ENCODE measurements at places on chromosomes 3 and 15.
A peak's percentile ranks its signal among the peaks of the same experiment; 100 is the strongest.

DNA sequence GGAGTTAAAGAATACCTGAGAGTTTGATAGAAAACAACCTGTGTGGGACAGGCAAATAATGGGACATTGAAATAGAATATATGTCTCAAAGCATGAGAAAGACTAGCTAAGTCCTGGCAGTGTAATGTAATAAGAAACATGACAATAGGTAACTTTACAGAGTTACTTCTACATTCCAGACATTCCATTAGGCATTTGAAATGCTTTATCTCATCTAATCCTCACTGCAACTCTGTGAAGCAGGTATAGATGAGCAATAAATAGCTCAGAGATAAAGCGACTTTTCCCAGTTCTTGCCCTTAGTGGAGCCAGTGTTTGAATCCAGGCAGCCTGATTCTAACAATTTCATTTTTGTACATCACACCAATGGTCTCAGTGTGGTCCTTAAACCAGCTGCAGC, 76.8 kb downstream of the CPNE4 start:
- DNase-seq = no peak

- no peak for DNase-seq
These were observed 7.2 kb downstream of the MESP2 start for GRCh38 chr15:89783111-89783860.

DNA sequence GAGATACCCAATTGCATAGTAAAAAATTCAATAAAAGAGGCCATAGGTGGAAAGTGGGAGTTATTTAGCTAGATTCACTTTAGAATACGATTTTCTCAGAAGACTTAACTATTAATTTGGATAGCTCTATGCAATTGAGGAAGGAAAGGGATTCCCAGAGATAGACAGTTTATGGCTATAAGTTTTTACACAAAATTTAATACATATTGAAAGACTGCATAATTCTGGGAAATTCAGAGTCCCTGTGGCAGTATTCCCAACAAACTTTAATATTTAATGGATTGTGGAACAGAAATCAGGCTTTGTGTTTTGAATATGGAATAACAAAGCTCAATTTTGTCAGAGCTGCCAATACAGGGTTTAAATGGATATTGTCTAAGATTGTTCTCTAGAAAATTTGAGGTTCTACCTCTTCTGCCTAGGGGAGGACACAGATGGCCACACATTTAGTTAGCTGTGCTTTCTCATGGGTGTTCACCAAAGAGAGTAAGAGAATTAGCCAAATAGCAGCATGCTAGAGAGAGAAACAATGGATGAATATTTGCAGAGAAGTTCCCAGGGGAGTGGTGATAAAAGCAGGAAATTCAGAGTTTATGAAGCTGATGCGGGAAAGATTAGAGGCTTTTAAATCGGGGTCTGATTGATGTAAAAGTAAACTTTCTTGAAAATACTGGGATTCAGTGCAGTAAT, 8.5 kb downstream of the ISL2 start:
- DNase-seq = no peak

- no peak for DNase-seq
These were observed 17.5 kb downstream of the SENP7 start for GRCh38 chr3:101495552-101495951.

- DNase-seq = peak; percentile 68
These were observed at the start of gene SEMA6D for GRCh38 chr15:47717036-47717612. SEMA6D (plus strand) TSS chr15:47717505; CDS start chr15:47759799, 42,294 bp downstream.

- DNase-seq = no peak
These were observed 127.2 kb downstream of the NFKBIZ start for GRCh38 chr3:101976473-101976872.

DNA sequence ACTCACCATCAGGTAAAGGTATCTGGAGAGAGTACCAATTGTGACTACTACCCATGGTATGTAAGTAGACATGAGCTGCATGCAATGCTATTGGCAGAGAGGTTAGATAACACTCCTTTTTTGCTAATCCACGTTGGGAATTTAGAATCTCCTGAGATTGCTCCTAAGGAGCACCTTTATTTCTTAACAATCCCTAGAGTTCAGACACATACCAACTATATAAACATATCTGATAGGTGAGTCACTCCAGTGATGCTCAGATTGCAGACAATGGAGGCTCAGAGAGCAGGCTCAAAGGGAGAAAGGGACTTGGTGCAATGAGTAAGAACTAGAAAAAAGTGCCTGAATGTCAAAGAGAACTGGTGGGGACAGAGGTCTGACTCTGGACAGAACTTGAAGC, 47.0 kb upstream of the LRRFIP2 start:
- no peak for DNase-seq

- DNase-seq = no peak
These were observed 2.7 kb downstream of the IQSEC1 start for GRCh38 chr3:13070391-13071070.

GRCh38 chr15:60525341-60526039, 46.5 kb upstream of the ICE2 start:
- DNase-seq = no peak

DNA sequence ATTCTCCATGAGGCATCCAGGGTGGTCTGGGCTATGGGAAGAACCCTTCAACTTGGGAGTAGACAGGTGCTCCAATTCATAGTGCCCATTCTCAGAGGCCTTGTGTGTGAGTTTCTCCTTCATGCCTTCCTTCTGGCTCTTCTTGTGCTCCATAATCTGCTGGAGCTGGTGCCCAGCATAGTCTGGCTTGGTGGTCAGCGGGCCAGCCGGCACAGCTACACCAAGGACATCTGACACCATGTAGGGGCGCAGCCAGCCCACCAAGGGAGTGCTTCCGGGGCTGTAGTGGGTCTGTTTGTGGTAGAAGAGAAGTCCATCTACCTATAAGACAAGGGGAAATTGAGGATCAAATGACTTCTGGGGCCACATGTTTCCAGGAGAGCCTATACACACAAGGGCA, 19.2 kb upstream of the PTPN9 start:
- no peak for DNase-seq

GRCh38 chr3:67821135-67821534, 166.7 kb upstream of the SUCLG2 start:
- DNase-seq = no peak

GRCh38 chr3:69871868-69872267, 127.7 kb upstream of the SAMMSON start:
- DNase-seq = no peak

- no peak for DNase-seq
These were observed 12.5 kb upstream of the RPN1 start for GRCh38 chr3:128663151-128663550.

GRCh38 chr3:13748276-13748879, 131.5 kb downstream of the WNT7A start:
- no peak for DNase-seq

GRCh38 chr15:90062973-90063769, 39.1 kb downstream of the IDH2 start:
- no peak for DNase-seq

DNA sequence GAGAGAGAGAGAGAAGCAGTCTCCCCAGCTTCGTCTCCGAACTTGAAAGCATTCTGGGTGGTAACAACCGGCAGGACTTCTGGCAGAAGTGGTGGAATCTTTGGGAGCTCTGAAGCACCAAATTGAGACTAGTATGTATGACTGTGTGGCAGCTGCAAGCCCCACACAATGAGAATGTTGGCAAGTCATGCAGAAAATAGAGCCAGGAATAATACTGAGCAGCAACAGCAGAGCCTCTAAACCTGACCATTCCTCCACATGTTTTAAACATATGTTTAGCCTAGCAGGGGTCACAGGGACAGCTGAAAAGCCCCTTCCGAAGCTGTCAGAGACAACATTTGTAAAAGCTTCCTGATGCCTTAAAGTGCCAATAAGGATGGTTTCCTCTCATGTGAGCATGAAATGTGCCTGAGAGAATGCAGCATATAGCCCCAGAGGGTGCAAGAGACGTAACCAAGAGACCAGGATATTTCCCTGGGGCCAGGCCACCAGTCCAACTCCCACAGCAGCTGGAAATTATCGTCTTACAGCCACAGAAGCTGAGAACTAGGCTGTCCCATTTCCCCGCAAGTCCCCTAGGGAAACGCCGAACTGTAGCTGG, 178.6 kb upstream of the CCDC54 start:
- no peak for DNase-seq

DNA sequence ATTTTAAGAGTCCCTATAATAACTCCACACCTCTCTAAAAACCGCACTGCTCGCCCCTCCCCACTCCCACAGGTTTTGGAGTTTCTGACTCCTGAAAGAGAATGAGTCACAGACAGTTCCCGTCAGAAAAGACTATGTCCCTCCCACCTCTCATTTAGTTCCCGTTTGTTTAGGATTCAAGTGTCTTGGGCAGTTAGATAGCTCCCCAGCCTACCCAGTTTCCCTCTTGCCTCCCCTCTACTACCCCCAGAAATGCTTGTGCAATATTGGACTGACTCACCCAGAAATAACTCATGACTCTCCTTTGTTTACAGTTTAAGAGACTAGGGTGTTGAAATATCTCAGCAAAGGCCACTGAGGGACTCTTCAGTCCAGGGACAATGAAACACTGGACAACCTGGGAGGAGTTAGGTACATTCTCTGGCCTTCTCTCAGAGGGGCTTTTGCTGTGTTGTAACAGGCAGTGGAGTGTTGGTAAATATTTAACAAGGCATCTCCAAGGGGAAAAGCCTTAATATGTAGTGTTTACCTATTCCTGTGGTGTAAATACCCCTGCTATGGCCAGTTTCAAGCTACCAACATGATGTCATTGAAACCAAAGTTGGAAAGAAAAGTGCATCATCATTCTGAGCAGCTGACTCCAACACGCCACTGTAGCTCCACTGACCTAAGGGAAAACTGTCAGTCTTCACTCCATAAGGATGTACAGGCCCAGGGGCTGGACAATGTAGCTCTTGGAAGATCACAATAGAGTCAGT, 96.1 kb upstream of the CHD2 start:
- peak; percentile 92 for DNase-seq

- DNase-seq = no peak
These were observed 8.4 kb downstream of the ACSBG1 start for GRCh38 chr15:78225783-78226541.

DNA sequence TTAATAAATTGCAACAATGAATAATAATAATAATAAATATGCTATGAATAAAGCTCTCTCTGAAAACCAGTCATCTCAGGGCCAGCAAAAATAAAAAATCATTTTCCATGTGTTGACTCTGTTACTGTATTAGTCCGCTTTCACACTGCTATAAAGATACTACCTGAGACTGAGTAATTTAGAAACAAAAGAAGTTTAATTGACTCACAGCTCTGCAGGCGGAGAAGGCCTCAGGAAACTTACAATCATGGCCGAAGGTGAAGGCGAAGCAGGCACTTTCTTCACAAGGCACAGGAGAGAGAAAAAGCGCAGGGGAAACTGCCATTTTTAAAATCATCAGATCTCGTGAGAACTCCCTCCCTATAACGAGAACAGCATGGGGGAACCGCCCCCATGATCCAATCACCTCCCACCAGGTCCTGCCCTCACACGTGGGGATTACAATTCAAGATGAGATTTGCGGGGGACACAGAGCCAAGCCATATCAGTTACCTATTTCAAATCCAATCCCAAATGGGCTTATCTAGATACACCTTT, 224.1 kb downstream of the IGSF11 start:
- no peak for DNase-seq

- DNase-seq = peak; percentile 91
These were observed at the start of gene CAPN7 for GRCh38 chr3:15205934-15206661. CAPN7 (plus strand) TSS chr3:15206246; CDS start chr3:15206496, 250 bp downstream.

- no peak for DNase-seq
These were observed 153.8 kb upstream of the RORA start for GRCh38 chr15:61382927-61383326.

DNA sequence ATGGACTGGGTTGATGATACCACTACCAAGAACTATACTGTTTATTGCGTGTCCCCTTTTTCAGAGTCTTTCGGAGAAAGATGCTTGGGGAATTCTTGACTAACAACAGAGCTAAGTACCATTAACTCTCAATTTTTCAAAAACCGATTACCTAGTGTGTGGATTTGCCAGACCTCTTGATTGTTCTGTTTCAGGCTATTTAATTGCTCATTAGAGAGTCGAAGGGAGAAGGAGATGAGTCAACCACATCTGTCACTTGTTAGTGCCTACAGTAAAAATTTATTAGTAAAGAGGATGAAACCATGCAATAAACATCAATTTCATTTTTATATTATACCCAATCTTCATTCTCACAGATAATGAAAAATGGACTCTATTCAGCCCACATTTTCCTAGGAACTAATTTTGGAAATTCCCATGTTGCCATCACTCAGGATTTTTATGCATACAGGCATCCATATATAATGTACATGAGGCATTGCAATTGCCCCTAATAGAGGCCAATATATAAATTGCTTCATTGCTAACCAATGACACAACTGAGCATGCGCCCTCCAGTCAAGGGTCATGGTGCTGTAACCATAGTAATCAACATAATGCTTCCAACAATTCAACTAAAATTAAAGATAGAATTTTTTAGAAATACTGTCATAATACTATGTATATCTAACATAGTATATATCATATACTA, 541.7 kb downstream of the TBL1XR1 start:
- DNase-seq = no peak

DNA sequence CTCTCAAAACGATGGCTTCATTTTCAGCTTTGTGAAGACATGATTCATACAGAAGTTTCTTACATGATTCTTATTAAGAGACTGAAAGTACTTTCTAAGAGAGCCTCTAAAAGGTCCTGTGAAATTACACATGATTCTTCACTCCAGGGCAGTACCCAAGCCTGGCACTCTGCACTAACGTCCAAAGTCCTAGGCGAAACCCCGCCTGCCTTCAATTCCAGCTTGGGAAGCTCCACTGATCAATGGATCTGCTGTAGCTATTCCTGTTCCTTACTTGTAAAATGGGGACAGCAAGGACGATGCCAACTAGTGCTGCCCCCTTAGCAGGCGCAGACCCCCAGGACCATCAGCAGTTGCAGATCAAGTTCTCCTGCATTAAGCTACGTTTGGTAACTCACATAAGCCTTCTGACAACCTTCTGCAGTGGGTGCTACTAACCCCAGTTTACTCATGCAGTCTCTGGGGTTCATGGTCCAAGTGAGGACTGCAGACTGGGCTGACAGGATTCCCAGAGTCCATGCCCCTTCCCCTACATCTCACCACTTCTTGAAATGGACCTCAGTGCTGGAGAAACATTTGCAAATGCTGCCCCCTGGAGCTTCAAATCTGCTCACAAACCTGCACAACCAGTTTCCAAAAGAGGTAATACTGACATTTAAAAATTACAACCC, 10.6 kb downstream of the CHCHD4 start:
- DNase-seq = no peak

Measured in HuH-7.5 (cell line).